ENCODE measurements at places on chromosomes 6 and 20.

- DNase-seq = no peak
Measured at GRCh38 chr6:48099713-48100587, 11.0 kb downstream of the PTCHD4 start.

- peak; percentile 52 for DNase-seq
Measured at GRCh38 chr6:37168811-37169495, 999 bp upstream of the PIM1 start.

GRCh38 chr6:122322824-122323223 is 76.6 kb upstream of the HSF2 start:
- DNase-seq = no peak

- DNase-seq = no peak
Measured at GRCh38 chr20:41408156-41408794, 41.7 kb upstream of the EMILIN3 start.

- no peak for DNase-seq
Measured at GRCh38 chr20:4297127-4297826, 281.9 kb upstream of the RNF24 start.

DNA sequence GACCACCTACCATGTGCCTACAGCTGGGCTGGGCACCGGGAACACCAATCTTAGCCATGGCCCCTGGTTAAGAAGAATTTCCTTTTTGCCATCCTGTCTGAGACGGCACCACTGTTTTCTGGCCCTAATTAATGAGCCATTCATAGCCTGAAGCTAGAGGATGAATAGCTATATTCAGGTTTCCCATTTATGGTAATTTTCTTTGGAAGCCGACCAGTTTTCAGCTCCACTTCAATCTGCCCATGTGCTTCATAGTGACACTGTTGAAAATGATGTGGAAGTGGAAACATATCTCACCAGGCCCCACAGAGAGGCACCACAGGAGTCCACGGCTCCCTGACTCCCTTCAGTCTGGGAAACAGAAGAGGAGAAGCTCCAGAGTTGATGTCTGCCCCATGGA is 22.6 kb upstream of the ULBP3 start:
- no peak for DNase-seq

- no peak for DNase-seq
Measured at GRCh38 chr6:163449076-163449475, 34.6 kb downstream of the QKI start.

DNA sequence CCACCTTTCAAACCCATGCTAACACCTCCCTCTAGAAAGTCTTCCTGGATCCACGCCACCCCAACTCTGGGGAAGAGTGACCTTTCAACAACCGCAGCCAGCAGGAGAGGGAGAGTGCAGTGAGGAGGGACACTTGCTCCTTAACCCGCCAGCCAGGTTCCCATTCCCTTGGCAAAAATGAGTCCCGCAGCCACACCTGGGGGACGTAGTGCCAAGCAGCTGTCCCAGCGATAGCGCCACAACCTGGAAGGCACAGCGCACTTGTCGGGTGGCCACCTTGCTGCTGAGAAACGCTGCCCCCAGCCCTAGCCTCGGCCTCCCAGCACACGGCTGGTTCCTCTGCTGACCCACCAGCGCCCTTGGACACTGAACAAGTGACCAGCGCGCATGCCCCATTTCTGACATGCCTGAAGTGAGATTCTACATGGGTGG is 119.3 kb downstream of the JPH2 start:
- DNase-seq = no peak

- no peak for DNase-seq
Measured at GRCh38 chr6:16228709-16229665, 9.4 kb upstream of the GMPR start.

GRCh38 chr6:117561128-117561527 is 41.2 kb downstream of the GOPC start:
- no peak for DNase-seq

- no peak for DNase-seq
Measured at GRCh38 chr6:140560671-140561070, 1186.2 kb upstream of the CITED2 start.

DNA sequence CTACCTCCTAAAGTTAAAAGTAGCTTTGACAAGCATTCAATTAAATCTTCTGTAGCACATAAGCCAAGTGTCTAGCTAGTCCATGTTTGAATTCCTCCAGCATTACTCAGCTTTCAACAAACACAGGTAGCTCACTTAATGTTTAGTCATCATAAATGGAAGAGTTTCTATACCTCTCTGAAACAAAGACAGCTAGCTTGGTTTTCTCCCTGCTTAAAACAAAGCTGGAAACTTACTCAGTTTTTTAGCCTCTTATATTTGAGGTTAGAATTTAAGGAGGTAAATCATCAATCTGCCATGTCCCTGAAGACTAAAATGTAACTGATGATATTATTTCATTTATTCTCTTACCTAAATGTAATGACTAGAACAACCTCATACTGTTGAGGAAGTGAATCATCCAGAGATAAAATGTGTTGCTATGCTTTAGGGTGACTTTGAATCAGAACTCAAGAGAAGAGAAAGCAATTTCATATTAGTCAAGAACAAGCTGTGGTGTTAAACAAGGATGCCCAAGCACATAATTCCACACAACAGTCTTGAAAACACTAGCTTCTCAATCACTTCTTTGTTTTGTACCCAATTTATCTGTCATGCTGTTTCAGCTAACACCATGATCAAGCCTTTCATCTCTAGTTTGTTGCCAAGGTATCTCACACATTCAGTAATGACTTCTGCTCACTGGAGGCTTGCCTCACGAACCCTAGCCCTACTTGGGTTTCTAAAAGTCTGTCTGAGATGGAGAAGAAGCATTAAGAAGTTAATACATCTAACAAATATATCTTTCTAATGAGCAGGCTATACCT is 251.9 kb downstream of the EPM2A start:
- no peak for DNase-seq

DNA sequence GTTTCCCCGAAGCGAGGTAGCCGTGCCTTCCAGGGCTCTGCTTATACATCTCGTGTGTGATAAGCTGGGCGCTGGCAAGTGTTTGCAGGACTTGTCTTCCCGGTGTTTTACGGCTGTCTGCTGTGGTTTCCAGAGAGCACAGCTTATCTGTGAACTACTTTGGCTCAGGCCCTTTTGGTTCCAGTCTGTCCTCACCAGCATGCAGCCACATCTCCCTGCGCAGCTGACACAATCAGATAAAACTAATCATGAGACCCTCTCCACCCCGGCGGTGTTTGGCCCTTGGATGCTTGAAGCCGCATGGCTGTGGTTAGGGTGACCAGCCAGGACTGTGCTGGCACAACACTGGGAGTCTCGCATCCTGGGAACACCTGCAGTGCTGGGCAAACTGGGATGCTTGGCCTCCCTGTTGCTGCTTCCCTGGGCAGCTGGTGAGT is 241.8 kb upstream of the FOXQ1 start:
- no peak for DNase-seq

DNA sequence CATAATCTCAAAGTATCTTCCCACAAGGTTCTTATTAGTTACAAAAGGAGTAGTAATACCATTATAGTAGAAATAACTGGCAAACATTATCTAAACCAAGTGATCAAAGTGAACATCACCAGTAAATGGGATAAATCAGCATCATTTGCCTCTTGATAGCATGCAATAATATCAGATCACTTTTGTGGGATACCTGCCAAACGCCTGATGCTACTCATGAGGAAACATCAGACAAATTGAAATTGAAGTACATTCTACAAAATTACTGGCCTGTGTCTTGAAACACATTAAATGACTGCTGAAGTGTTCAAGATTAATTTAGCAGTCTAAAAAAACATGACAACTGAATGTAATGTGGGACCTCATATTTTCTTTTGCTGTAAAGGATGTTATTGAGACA is 208.1 kb downstream of the TINAG start:
- DNase-seq = no peak

- DNase-seq = no peak
Measured at GRCh38 chr6:45480752-45481415, 103.2 kb upstream of the SUPT3H start.
